T-helper 17 cell (primary cell): ENCODE measurements at places on chromosomes 7 and 10.
A peak's percentile ranks its signal among the peaks of the same experiment; 100 is the strongest.

- no peaks in the 10 kb centered on the region for H3K36me3 ChIP-seq
- H3K4me1 ChIP-seq, result no peaks in the 10 kb centered on the region
- H3K27me3 ChIP-seq, result peaks cover 7% of the 10 kb centered on the region
- no peak overlapping the region for H3K4me3 ChIP-seq
- DNase-seq, result no peak
These were observed 142.2 kb downstream of the TRIL start for GRCh38 chr7:28815928-28816373.

DNA sequence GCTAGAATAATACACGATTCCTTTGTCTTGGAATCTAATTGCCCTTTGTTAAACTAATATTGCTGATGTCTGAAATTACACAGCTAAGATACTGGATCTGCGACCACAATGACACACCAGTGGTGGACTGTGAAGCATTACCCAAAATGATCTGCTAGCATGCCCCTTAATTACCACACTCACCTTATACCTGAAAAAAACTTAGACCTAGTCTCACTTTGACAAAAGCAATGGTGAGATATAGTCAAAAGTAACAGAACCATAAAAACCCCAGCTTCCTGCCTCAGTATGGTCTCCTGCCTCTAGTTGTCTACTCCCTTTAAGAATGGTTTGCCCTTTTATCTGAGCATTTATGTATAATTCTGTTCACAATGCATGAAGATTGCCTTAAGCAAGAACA lies 20.8 kb upstream of the ERVW-1 start:
- DNase-seq, result no peak
- no peaks in the 10 kb centered on the region for H3K27me3 ChIP-seq
- H3K4me1 ChIP-seq, result peaks cover 6% of the 10 kb centered on the region
- H3K27ac ChIP-seq, result no peak overlapping the region
- no peak overlapping the region for H3K4me3 ChIP-seq
- peaks cover 16% of the 10 kb centered on the region for H3K36me3 ChIP-seq

GRCh38 chr10:114852197-114852596 lies 30.6 kb downstream of the FHIP2A start:
- DNase-seq, result no peak
- H3K4me3 ChIP-seq, result no peak overlapping the region
- peaks cover 14% of the 10 kb centered on the region for H3K4me1 ChIP-seq
- H3K36me3 ChIP-seq, result peaks cover 14% of the 10 kb centered on the region
- no peaks in the 10 kb centered on the region for H3K27me3 ChIP-seq

DNA sequence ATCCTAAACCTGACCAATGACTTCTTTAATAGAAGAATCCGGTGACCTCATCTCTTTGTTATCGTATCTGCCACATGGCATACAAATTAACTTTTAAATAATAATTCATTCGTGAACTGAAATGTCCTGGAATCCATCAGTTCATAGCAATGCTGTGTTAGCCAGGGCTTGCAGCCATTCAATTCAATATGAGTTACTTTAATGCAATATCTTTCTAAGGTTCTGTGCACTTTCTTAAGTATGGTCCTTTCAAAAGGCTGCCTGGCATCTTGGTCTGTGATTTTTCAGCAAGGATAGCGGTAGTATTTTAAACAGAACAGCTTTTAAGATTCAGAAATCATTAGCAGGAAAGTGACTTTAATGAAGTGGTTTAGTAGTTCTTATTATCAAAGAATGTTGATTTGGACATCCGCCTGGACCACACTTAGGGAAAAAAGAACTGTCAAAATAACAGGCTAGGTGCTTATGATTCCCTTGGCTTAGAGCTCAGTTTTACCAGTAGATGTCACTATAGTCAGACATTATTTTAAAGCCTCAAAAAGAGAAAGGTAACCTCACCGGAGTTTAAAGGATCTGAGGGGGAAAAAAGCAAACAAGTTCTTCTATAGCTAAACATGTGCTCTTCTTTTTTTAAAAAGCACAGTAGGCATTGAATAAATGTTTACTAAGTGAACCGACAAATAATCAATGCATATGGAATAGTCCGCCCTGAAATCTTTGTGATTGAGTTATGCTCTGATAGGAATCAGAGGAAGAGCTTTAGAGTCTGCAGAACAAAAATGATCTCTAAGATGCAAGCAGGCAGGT lies 22.7 kb downstream of the SLC35G1 start:
- peaks cover 6% of the 10 kb centered on the region for H3K36me3 ChIP-seq
- no peak overlapping the region for H3K4me3 ChIP-seq
- no peak for DNase-seq
- H3K27ac ChIP-seq, result peak overlapping the region; percentile 62

DNA sequence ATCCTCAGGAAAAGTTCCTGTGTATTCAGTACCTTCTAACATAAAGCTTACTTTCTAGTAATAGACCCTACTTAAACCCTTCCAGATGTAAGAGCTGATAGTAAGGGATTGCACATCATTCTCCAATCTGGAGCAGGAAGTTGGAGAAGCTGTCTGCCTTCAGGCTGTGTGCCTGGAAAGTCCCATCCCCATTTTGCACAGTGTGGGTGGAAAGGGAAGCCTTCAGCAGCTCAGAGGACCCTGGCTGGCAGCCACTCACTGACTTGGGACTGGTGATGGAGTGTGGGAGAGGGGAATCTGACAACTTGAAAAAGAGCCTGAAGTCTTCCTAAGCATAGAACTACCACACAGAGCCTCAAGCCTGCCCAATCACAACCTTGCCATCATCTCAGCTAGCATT lies 164.1 kb upstream of the ADO start:
- DNase-seq, result no peak
- no peak overlapping the region for H3K27ac ChIP-seq
- H3K27me3 ChIP-seq, result no peaks in the 10 kb centered on the region
- no peaks in the 10 kb centered on the region for H3K36me3 ChIP-seq
- no peak overlapping the region for H3K4me3 ChIP-seq
- H3K4me1 ChIP-seq, result peaks cover 2% of the 10 kb centered on the region

GRCh38 chr10:49090696-49091380 lies 24.5 kb downstream of the VSTM4 start:
- H3K36me3 ChIP-seq, result no peaks in the 10 kb centered on the region
- no peak for DNase-seq
- no peaks in the 10 kb centered on the region for H3K4me1 ChIP-seq
- peaks cover 19% of the 10 kb centered on the region for H3K27me3 ChIP-seq
- H3K4me3 ChIP-seq, result no peak overlapping the region

- H3K4me1 ChIP-seq, result peaks cover 9% of the 10 kb centered on the region
- H3K27ac ChIP-seq, result peak within 1 kb of the TSS; percentile 61
- no peak for DNase-seq
- H3K4me3 ChIP-seq, result no peak within 1 kb of the TSS
- peaks cover 73% of the 10 kb centered on the region for H3K27me3 ChIP-seq
These were observed at the start of gene LGI1 for GRCh38 chr10:93757801-93758507. TSS of gene LGI1 (plus strand) at chr10:93757936. CDS start at chr10:93758145, 209 bp downstream.

DNA sequence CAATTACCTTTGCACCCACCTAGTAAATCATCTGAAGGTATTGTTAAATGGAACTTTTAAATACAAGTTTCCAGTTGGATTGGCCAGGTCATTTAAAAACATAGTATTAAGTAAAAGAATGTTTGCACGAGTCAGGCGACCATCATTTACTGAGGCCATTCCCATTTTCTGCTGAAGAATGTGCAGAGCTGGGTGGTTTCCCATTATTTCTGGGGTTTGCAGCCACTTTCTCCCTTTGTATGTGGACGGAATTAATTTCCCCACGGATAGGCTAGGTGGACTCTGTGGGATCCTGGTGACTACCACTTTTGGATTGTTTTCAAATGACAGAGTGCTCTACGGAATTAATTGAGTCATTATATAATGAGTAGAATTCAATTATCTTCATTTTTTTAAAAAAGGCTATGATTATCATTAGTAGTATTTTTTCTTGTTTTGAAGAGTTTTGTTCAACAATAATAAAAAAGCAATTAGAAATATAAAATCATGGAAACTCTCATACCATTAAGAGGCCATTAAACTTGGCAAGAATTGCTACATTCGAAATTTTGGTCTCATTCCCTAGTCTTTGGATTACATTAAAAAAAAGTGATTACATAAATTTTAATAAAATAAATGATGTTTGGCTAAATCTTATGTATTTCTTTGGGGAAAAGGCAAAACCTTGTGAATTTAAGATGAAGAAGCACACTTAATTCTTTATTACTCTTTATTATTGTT lies 120.4 kb upstream of the FZD8 start:
- no peak overlapping the region for H3K4me3 ChIP-seq
- peaks cover 5% of the 10 kb centered on the region for H3K27me3 ChIP-seq
- no peaks in the 10 kb centered on the region for H3K36me3 ChIP-seq

DNA sequence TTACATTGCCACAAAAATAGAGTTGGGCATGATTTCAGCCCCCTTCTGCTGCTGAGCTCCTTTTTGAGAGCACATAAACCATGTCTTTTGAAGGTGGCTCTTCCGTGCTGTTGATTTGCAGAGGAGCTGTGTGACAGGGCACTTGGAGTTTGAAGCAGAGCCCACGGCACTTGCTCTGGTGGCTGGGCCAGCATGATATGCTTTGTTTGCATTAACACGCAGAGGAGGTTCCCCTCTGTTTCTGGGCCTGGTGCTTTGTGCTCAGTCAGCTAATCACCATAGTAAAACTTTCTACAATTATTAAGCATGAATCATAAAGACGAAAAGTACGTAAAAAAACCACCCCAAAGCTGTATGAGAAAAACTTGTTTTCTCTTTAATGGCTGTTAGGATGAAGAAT lies 40.1 kb downstream of the RBM33 start:
- no peaks in the 10 kb centered on the region for H3K27me3 ChIP-seq
- H3K36me3 ChIP-seq, result peaks cover 23% of the 10 kb centered on the region
- H3K27ac ChIP-seq, result peak overlapping the region; percentile 53
- DNase-seq, result no peak
- H3K4me3 ChIP-seq, result peak overlapping the region; percentile 73

DNA sequence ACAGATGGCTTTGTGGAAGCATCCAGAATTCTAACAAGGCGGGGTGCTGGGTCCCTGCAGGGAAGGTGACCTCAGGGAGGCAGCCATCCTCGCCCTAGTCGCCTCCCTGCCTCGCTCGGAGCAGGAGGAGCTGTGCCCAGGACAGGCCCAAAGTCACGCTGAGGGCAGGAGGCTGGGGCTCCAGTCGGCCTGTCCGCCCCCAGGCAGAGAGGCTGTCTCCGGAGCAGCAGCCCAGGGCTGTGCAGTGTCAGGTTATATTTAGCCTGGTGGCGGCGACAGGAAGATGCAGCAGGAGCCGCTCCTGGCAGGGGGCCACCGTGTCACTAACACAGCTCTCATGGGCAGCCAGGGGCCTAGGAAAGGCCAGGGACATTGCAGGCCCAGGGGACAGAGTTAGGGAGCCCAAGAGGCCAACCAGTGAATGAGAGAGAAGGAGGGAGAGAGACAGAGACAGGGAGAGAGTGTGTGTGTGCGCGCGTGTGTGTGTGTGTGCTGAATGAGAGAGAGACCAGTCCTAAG lies 13.5 kb downstream of the KCNH2 start:
- no peak for DNase-seq
- H3K27ac ChIP-seq, result no peak overlapping the region
- H3K4me3 ChIP-seq, result peak overlapping the region; percentile 25
- H3K36me3 ChIP-seq, result peaks cover 5% of the 10 kb centered on the region
- H3K27me3 ChIP-seq, result peaks cover 5% of the 10 kb centered on the region

GRCh38 chr10:17212802-17213221 lies 11.3 kb upstream of the TRDMT1 start:
- peaks cover 3% of the 10 kb centered on the region for H3K36me3 ChIP-seq
- H3K4me1 ChIP-seq, result peaks cover 19% of the 10 kb centered on the region
- no peaks in the 10 kb centered on the region for H3K27me3 ChIP-seq
- DNase-seq, result no peak
- no peak overlapping the region for H3K4me3 ChIP-seq

GRCh38 chr7:47488201-47488968 lies 93.5 kb downstream of the TNS3 start:
- peaks cover 5% of the 10 kb centered on the region for H3K27me3 ChIP-seq
- no peak overlapping the region for H3K27ac ChIP-seq
- H3K36me3 ChIP-seq, result no peaks in the 10 kb centered on the region
- no peak overlapping the region for H3K4me3 ChIP-seq

GRCh38 chr10:64334084-64334483 lies 812.9 kb downstream of the REEP3 start:
- no peak for DNase-seq
- H3K27me3 ChIP-seq, result no peaks in the 10 kb centered on the region
- no peaks in the 10 kb centered on the region for H3K4me1 ChIP-seq
- no peak overlapping the region for H3K4me3 ChIP-seq

DNA sequence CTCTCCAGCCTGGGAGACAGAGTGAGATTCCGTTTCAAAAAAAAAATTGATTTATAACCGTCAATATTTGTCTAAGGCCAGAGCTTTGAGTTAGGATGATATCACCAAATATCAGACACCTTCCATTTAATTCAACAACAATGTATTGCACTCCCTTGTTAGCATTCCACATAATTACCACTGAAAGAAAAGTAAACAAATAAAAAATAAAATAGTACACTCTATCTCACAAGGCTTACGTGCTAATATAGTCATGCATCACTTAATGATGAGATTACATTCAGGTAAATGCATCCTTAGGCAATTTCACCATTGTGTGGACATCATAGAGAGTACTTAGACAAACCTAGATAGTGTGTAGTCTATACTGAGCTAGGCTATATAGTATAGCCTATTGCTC lies 127.6 kb upstream of the RHOBTB1 start:
- peaks cover 13% of the 10 kb centered on the region for H3K27me3 ChIP-seq
- H3K36me3 ChIP-seq, result no peaks in the 10 kb centered on the region
- no peak overlapping the region for H3K4me3 ChIP-seq
- DNase-seq, result no peak

GRCh38 chr7:44287488-44288380 lies 37.7 kb downstream of the CAMK2B start:
- no peaks in the 10 kb centered on the region for H3K36me3 ChIP-seq
- H3K27ac ChIP-seq, result no peak overlapping the region
- no peak overlapping the region for H3K4me3 ChIP-seq
- H3K27me3 ChIP-seq, result peaks cover 36% of the 10 kb centered on the region

GRCh38 chr7:158263110-158263963 lies 324.3 kb downstream of the PTPRN2 start:
- DNase-seq, result no peak
- H3K36me3 ChIP-seq, result no peaks in the 10 kb centered on the region
- H3K4me1 ChIP-seq, result no peaks in the 10 kb centered on the region
- no peak overlapping the region for H3K4me3 ChIP-seq
- H3K27me3 ChIP-seq, result no peaks in the 10 kb centered on the region

GRCh38 chr10:31884386-31884785 lies 44.2 kb downstream of the ARHGAP12 start:
- no peaks in the 10 kb centered on the region for H3K27me3 ChIP-seq
- no peaks in the 10 kb centered on the region for H3K36me3 ChIP-seq
- H3K4me1 ChIP-seq, result peaks cover 17% of the 10 kb centered on the region
